ENCODE measurements at places on chromosomes 6 and 20. TPM values are rescaled to one million over a fixed set of nuclear protein-coding genes. Genes with fewer than 3 reads are reported as not detected.

Gene WFDC10B
- not detected for total RNA-seq

Gene EYA4
- not detected for total RNA-seq

Gene OTOR
- not detected for total RNA-seq

Gene SLC39A7
- total RNA-seq = 92.8 TPM

Gene RPL7L1
- total RNA-seq = 80.2 TPM

Gene BEND3
- total RNA-seq = 10.9 TPM

Gene C6orf163
- total RNA-seq = 8.2 TPM

Gene SPEF1
- total RNA-seq = 0.22 TPM

DNA sequence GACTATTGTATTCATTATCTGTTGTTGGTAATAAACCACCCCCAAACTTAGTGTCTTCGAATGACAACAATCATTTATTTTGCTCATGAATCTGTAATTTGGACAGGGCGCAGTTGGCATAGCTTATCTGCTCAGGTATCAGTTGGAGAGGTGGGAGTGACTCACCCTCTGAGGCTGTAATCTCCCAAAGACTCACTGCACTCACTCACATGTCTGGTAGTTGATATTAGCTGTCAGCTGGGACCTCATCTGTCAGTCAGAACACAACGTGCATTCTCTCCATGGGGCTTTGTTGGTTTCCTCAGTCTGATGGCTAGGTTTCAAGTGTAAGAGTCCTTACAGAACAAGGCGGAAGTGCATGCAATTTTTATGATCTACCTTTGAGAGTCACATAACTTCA is 219.0 kb upstream of the PRND start:
- H3K4me1 ChIP-seq = peaks cover 2% of the 10 kb centered on the region

DNA sequence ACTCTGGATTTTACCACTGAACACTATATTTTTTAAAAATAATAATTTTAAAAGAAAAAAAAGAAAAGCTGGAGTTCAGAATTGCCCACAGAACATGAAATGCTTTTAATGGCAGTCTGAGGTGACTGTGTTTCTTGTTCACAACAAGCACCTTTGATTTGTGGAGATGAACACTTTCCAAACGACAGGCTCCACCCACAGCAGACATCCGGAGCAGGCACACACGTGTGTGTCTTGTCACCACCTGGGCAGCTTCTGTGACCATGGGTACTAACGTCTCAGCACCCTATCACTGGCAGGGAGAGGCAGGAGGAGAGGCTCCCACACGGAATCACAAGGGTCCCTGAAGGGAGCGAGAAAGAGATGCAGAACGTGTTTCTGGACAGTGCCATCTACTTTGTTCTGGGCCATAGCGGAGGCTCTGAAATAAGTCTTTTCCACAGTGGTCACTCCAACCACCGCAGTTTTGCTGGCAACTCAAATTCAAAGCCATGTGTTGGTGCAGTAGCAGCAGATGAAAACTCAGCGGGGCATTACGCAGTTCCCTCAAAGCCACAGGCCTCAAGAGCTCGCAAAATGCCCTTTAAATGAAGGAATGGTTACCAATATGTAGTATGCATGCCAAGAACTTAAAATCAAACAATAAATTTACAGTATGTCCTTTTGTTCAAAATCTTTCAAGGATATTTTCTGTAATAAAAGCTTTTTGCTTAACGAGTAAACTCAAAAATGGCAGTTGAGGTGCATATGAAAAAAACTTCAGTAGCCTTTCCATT is 242.2 kb downstream of the FOXC1 start:
- H3K4me1 ChIP-seq = peaks cover 46% of the 10 kb centered on the region
- peak overlapping the region; percentile 39 for H3K27ac ChIP-seq
- H3K27me3 ChIP-seq = peaks cover 3% of the 10 kb centered on the region
- DNase-seq = no peak
- no peak overlapping the region for H3K4me3 ChIP-seq

GRCh38 chr6:32151863-32152768 is at the start of gene PRRT1:
PRRT1 (minus strand) TSS chr6:32151939; CDS start chr6:32151827, 112 bp downstream.
- peaks cover 30% of the 10 kb centered on the region for H3K4me1 ChIP-seq
- H3K27me3 ChIP-seq = peaks cover 24% of the 10 kb centered on the region
- peak within 1 kb of the TSS; percentile 94 for H3K27ac ChIP-seq

GRCh38 chr20:8326191-8326590 is 194.1 kb downstream of the PLCB1 start:
- H3K4me3 ChIP-seq = no peak overlapping the region
- no peak for DNase-seq
- no peaks in the 10 kb centered on the region for H3K27me3 ChIP-seq
- no peak overlapping the region for H3K27ac ChIP-seq

- DNase-seq = no peak
- H3K4me3 ChIP-seq = no peak overlapping the region
- H3K27me3 ChIP-seq = peaks cover 18% of the 10 kb centered on the region
- H3K27ac ChIP-seq = no peak overlapping the region
- no peaks in the 10 kb centered on the region for H3K36me3 ChIP-seq
Measured at GRCh38 chr20:1015181-1015580, 13.1 kb upstream of the RSPO4 start.

- no peaks in the 10 kb centered on the region for H3K4me1 ChIP-seq
- no peaks in the 10 kb centered on the region for H3K27me3 ChIP-seq
- no peak for DNase-seq
- no peaks in the 10 kb centered on the region for H3K36me3 ChIP-seq
- no peak overlapping the region for H3K4me3 ChIP-seq
- no peak overlapping the region for H3K27ac ChIP-seq
Measured at GRCh38 chr6:72246926-72247325, 360.6 kb downstream of the RIMS1 start.

DNA sequence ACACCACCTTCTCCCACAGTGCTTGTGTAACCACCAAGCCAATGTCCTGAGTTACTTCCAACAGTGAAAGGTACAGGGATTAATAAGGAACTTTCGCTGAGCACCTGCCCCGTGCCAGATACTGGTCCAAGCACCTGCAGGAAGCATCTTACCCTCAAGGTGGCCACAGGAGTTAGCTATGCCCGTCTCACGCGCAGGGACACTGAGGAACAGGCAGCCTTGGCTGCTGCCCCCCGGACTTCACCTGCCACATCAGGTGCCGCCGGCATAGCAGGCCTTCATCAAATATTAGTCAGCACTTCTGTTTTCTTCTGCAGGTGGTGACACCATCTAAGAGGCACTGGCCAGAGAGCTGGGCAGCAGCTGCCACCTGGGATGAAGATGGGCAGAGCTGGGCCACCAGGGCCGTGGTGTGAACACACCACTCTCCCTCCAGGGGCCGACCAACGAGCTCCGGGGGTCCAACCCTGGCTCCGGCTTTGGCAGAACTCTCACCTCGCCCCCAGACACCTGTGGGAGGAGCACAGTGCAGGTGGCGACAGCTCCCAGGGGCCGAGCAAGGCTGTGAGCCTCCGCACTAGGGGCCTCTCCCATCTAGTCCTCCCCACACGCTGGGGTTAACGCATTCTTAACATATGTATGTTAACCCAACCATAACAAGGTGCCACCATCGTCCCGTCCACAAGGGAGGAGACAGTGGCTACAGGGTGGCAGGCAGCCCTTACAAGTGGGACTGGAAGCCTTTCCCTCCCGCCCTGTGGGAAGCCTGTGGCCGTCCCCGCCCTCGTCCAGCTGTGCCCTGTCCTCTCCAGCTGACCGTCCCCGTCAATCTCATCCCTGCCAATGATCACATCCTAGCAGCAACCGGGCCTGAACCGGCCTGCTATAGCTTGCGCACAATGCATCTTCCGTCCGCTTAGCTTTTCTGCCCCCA is 2.9 kb upstream of the PPDPF start:
- H3K27me3 ChIP-seq = peaks cover 8% of the 10 kb centered on the region
- peaks cover 5% of the 10 kb centered on the region for H3K4me1 ChIP-seq
- H3K36me3 ChIP-seq = peaks cover 5% of the 10 kb centered on the region
- DNase-seq = no peak
- H3K4me3 ChIP-seq = peak overlapping the region; percentile 67
- H3K27ac ChIP-seq = no peak overlapping the region

DNA sequence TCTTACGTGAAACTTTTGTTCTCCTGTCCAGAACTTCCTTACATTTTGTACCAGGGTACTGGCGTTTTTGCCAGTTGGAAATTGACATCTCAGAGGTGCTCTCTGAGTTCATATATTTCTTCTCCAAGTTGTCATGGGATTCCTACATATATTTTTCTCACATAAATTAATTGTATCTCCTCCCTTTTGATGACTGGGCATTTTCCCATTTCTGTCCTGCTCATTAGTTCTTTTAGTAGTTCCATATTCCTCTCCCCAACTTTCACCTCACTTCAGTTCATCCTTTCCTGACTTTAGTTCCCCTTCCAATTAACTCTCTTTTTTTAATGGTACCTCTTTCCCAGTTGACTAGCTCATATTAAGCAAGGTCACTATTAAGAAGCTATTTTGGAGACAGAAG is 10.8 kb downstream of the ZKSCAN8 start:
- H3K4me3 ChIP-seq = peak overlapping the region; percentile 45
- no peak for DNase-seq
- H3K36me3 ChIP-seq = peaks cover 25% of the 10 kb centered on the region
- no peaks in the 10 kb centered on the region for H3K27me3 ChIP-seq

- H3K4me1 ChIP-seq = no peaks in the 10 kb centered on the region
- no peak overlapping the region for H3K27ac ChIP-seq
- DNase-seq = no peak
- H3K4me3 ChIP-seq = no peak overlapping the region
Measured at GRCh38 chr6:54621285-54621684, 225.3 kb upstream of the FAM83B start.

GRCh38 chr20:13703265-13703664 is 64.5 kb upstream of the TASP1 start:
- H3K27me3 ChIP-seq = no peaks in the 10 kb centered on the region
- H3K36me3 ChIP-seq = no peaks in the 10 kb centered on the region
- no peak overlapping the region for H3K4me3 ChIP-seq

- peak; percentile 54 for DNase-seq
- H3K4me1 ChIP-seq = no peaks in the 10 kb centered on the region
- H3K4me3 ChIP-seq = no peak overlapping the region
- no peak overlapping the region for H3K27ac ChIP-seq
Measured at GRCh38 chr20:58481481-58482021, 33.6 kb downstream of the APCDD1L start.

DNA sequence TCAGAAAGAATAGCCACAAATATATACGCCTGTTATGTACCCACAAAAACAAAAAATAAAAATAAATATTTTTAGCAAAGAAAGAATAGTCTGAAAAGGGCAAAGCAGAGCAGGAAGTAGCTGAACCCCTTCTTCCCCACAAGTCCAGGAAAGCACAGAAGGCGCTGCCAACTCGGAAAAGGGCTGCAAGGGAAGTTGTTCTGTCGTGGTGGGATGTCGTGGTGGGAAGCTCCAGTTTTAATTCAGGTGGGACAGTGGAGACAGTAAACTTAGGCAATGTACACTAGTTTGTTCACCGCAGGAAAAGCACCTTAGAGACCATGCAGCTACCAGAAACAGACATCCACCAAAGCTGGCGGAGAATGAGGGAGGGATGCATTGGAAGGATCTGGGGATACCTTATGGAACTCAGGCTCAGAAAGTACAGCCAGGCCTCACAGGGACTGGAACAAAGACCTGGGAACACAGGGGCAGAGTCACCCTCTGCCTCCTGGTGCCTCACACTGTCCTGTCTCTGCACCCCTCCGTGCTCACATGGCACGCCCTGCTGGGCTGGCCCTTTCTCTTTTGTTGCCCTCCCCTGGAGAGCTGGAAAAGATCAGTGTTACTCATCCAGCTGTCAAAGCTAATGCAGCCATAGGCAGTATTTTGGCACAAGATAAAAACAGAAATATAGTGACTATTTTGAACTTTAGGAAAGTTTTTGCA is 3.3 kb upstream of the APMAP start:
- peaks cover 6% of the 10 kb centered on the region for H3K27me3 ChIP-seq
- peaks cover 14% of the 10 kb centered on the region for H3K4me1 ChIP-seq
- H3K4me3 ChIP-seq = no peak overlapping the region
- no peak overlapping the region for H3K27ac ChIP-seq

DNA sequence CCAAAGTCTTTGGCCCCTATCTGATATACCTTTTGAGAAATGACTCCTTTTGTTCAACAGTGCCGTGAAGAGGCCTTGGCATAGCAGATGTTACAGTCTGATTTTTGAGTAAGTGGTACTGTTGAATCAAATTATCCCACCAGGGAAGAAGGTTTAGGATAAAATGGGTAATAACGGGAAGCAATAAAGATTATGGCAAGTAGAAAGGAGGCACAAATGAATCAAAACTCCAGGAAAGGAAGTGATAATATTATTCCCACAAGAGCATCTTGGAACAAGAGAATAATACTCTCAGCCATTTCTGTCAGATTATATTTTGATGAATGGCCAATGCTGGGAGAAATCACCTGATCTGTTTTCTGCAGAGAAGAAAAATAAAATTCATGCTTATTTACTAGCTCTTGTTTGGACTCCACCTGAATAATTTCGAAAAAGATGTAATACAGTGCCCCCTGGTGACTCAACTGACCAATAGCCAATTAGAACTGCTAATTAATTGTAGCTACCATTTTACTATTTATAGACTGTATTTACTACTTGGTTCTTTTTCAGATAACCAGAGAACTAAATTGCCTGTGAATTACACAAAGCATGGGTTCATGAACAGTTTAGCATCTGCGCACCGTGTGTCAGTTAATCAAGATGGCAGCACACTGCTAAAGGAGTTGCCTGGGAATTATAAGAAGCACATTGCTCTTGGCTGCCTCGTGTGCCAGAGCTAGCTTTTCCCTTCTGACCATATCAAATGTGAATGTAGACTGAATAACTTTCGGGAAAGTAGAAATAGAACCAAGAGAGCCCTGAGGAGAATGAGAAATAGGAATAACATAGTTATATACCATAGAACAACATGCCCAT is 78.5 kb upstream of the TRDN start:
- no peak overlapping the region for H3K27ac ChIP-seq
- no peak overlapping the region for H3K4me3 ChIP-seq
- no peaks in the 10 kb centered on the region for H3K27me3 ChIP-seq
- H3K4me1 ChIP-seq = no peaks in the 10 kb centered on the region
- H3K36me3 ChIP-seq = no peaks in the 10 kb centered on the region

DNA sequence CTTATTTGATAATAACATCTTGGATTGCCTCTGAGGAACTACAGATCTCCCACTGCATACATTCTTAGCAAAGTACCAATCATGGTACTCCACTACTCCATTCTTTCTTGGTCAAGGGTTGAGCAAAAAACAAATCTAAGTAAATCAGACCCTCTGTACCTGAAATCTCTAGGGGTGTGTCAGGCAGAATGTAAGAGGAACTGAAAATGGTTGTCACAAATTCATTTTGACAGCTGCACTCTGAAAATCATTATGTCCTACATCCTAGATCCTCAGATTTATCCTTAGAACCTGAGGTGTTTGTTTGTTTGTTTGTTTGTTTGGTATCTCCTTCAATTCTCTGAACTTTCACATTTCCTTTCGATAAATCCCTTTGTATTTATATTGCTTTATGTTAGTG is 433.2 kb upstream of the BTBD3 start:
- DNase-seq = no peak
- H3K27me3 ChIP-seq = no peaks in the 10 kb centered on the region
- H3K4me3 ChIP-seq = no peak overlapping the region
- peaks cover 5% of the 10 kb centered on the region for H3K4me1 ChIP-seq
- no peak overlapping the region for H3K27ac ChIP-seq

- peaks cover 3% of the 10 kb centered on the region for H3K27me3 ChIP-seq
- no peak for DNase-seq
- no peaks in the 10 kb centered on the region for H3K36me3 ChIP-seq
- H3K4me1 ChIP-seq = peaks cover 9% of the 10 kb centered on the region
- no peak overlapping the region for H3K27ac ChIP-seq
- H3K4me3 ChIP-seq = no peak overlapping the region
Measured at GRCh38 chr6:126787635-126788034, 330.8 kb upstream of the RSPO3 start.
